ENCODE measurements at places on chromosomes 1 and 21. TPM values are rescaled to one million over a fixed set of nuclear protein-coding genes. Genes with fewer than 3 reads are reported as not detected.

DNA sequence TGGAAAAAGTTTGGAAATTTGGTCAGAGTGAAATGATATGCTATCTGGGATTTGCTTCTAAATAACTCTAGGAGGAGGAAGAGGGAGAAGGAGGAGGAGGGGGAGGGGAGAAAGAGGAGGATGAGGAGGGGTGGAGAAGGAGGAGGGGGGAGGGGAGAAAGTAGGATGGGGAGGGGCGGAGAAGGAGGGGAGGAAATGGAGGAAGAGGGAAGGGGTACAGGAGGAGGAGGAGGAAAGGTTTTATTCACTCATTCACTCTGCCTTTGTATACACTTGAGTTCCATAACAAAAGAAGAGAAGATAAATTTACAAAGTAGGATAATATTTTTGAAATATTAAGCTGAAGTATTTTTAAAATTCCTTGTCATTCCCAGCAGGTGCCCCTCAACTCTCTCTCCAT lies 6.3 kb upstream of the VPS26C start:
- DNase-seq, result no peak

- DNase-seq, result no peak
Observed at GRCh38 chr1:241608379-241609033, 31.7 kb downstream of the CHML start.

DNA sequence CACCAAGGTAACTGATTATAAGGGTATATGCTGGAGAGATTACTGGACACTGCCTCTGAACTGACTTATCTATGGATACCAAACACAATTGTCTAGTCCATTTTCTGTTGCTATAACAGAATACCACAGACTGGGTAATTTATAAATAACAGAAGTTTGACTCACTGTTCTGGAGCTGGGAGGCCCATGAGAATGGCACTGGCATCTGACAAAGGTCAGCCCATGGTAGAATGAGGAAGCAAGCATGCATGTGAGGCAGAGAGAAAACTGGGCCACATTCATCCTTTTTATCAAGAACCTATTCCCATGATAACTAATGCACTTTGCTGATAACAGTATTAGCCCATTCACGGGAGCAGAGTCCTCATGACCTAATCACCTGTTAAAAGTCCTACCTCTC lies 37.4 kb downstream of the FCER1A start:
- DNase-seq, result peak; percentile 29

GRCh38 chr1:156667968-156668709 lies 9.1 kb downstream of the NES start:
- DNase-seq, result peak; percentile 66

GRCh38 chr1:218671573-218671972 lies 326.4 kb downstream of the TGFB2 start:
- DNase-seq, result no peak

GRCh38 chr21:29521872-29522271 lies 223.2 kb downstream of the BACH1 start:
- no peak for DNase-seq

DNA sequence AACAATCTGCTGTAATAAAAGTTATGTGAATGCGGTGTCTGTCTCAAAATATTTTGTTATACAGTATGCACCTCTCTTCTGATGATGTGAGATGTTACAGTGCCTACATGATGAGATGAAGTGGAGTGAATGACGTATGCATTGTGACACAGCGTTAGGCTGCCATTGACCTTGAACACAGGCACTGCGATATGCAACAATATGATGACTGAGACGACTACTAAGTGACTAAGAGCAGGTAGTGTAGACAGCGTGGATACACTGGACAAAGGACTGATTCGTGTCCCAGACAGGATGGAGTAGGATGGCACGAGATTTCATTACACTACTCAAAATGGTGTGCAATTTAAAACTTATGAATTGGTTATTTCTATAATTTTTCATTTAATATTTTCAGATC lies 8.4 kb downstream of the SGIP1 start:
- no peak for DNase-seq

- no peak for DNase-seq
Observed at GRCh38 chr1:18855573-18855972, 3.9 kb downstream of the TAS1R2 start.

DNA sequence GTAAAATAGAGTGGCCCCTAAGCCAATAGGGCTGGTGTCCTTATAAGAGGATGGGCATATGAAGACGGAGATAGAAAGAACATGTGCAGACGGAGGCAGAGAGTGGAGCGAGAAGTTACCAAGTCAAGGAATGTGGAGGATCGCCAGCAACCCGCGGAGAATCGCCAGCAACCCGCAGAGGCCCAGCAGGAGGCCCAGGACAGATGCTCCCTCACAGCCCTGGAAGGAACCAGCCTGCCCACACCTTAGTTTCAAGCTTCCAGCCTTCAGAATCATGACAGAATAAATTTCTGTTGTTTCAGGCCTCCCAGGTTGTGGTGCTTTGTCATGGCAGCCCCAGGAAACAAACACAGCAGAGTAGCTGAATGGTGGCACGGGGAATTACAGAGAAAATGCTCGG lies 9.6 kb downstream of the CLDN14 start:
- DNase-seq, result no peak

DNA sequence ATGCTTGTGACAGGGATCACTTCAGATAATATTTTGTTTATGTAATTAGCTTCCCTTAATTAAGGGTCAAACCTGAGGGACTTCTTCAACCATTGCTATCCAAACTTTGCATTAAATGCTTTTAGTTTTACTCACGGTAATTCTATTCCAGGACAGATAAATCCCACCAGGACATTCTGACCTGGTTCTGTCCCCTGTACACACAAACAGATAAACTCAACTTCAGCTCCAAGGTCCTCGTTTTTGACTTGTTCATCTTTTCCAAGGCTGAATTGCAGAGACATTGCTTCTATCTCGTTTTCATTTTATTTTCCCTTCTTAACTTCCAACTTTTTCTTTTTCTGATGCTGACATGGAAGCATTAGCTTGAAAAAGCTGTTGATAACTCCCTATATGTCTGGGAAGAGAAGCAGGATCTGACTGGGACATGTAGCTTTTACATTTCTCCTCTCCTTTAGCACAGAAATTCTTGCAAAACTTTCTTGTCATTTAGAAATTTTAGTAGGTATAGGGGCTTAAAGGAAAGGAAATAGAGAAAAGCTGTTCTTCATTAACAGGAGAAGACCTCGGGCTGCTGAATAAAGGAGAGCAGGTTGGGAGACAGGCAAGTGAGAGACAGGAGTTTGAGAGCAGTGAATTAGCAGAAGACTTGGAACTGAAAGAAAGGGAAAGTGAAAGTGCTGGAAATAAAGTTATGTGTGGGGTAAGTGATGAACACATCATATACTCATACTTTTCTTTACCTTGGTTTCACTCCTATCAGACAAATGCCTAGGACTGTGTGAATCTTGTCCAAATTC lies 231.7 kb upstream of the B3GALT2 start:
- DNase-seq, result no peak

DNA sequence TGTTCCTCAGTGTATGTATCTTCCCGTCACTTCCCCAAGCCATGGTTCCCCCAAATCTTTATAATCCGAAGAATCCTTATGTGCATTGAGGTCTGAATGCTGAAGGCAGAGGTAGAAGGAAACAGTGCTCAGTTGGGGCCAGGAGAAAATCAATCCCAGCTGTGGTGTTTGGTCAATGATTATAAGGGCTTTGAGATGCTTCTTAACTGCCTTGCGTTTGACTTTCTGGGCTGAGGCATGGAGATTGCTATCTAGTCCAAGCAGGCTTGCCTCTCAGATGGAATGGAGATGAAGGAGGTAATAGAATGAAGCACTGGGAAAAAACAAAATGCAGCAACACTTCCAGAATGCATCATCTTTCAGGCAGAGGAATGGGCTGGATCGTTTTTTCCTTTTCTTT lies 3.6 kb upstream of the MAP1LC3C start:
- DNase-seq, result no peak

GRCh38 chr1:234933475-234933874 lies 195.2 kb downstream of the TOMM20 start:
- no peak for DNase-seq

- DNase-seq, result peak; percentile 20
Observed at GRCh38 chr1:225710804-225711203, 57.9 kb upstream of the ENAH start.

DNA sequence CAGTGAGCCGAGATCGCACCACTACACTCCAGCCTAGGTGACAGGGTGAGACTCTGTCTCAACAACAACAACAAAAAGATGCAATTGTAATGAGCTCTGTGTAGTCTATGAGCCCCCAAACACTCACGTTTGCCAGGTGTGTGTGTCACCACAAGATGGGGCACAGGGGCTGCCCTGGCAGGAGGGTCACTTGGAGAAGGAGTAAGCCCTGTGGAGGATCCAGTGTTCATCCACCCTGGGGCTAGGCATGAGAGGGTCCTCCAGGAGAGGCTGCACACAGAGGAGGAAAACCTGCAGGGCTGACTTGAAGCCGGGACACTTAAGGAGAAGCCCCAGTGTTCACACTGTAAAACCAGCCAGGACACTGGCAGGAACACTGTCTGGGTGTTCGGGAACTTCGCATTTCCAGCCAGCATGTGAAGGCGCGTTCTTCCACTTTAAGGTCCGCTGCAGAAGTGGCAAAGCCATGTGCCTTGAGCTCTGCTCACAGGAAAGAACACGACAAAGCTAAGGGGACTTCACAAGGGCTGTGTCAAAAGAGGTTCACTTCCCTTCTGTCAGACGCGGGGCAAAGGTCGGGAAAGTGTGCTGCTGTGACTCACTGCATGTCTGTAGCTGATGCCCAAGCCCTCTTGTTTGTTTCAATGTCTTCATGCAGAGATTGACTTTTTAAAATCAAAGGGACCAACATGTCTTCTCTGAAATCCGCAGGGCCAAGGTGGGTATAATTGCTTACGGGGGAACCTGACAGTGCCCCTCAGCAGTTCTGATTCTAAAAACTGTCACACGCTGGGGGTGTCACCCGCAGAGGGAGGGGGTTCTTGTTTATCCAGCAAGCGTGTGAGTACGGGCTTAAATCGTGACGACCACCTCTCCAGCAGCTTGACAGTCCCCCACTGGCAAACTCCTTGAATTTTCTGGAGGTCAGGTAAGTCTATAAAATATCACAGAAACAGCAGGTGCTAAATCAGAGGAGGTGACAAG lies 102.8 kb downstream of the RIPK4 start:
- peak; percentile 58 for DNase-seq

DNA sequence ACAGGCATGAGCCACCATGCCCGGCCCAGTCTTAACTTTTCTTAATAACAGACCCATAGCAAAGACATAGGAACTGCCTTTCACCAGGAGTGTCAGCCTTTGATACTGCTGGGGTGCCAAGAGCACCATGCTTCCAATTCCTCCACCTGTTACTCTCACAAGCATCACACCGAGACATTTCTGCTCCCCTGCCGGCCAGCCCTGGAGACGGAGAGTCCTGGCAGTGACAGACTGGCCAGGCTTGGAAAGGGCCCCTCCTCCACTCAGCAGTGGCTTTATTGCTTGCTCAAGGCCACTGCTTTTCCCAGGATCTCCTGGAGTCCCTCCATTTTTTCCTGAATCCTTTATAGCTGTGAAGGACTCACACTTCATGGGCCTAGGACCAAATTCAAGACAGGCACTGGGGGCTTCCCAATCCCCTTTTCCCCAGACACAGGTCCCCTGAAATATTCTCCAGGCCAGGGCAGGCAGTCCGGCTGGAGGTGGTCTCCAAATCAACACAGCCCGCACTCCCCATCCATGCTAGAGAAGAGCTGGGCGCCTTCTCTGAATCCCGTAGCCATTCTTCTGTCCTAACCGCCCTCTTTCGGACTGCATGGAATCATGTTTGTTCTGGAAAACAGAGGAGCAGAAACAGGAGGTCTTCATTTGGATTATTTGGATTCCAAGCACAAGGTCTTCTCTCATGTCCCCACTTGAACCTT lies 25.5 kb upstream of the PTPRF start:
- no peak for DNase-seq

DNA sequence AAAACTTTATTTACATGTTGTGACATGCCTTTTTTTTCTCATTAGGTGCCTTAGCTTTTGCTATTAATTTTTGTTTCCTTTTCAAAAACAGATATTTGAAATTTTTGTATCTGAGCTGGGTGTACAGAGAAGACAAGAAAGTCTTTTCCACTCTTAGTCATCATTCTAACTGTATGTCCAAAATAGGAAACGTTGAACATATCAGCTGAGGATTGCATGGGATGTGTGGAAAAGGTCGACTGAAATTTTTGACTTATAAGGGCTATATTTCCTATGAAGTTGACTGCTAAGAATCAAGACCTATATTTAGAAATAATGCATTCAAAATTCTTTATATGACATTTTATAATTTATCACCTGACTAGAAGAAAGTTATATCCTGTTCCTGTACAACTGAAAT lies 270.0 kb upstream of the ZRANB2 start:
- DNase-seq, result no peak

DNA sequence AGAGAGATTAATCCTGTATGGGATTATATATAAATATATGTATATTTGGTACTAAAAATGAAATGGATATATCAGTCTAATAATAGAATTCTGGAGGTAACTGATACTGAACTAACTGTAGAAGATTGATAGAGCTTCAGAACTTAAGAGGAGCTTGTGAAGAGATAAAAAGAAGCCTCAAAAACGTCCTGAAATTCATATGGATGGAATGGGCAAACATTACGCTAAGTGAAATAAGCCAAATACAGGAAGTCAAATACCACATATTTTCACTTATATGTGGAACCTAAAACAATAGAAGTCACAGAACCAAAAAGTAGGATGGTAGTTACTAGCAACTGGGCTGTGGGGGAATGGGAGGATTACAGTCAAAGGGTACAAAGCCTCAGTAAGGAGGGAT lies 36.0 kb upstream of the ADGRL4 start:
- DNase-seq, result no peak

DNA sequence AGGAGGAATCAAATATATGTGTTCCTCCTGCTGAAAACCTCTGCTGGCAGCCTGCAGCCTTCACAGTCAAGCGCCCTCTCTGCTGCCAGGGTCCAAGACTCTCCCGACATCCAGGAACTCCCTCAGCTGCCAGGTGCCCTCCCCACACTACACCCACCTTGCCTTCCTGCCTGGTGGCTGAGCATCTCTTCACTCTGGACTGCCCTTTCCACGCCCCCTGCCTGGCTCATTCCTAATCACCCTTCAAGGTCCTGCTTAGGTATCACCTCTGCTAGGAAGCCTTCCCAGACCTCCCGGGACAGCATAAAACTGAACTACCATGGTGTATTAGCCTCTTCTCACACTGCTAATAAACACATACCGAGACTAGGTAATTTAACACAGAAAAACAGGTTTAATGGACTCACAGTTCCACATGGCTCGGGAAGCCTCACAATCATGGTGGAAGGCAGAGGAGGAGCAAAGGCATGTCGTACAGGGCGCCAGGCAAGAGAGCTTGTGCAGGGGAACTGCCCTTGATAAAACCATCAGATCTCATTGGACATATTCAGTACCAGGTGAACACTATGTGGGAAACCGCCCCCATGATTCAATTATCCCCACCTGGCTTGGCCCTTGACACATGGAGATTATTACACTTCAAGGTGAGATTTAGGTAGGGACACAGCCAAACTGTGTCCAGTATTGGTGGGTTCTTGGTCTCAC lies 15.3 kb downstream of the LDLRAD1 start:
- DNase-seq, result no peak

- no peak for DNase-seq
Observed at GRCh38 chr1:35255276-35255675, 13.2 kb upstream of the ZMYM4 start.

RAD54L gene
- 0.81 TPM for total RNA-seq

ZRANB2 gene
- 65.4 TPM for total RNA-seq

LRRC8B gene
- 21.0 TPM for total RNA-seq

AMY1B gene
- not detected for total RNA-seq

AKR7A3 gene
- 390 TPM for total RNA-seq

GNB1 gene
- 338 TPM for total RNA-seq

OR6K2 gene
- total RNA-seq, result not detected

KCNH1 gene
- total RNA-seq, result 1.4 TPM

TSPEAR gene
- total RNA-seq, result 0.06 TPM

SLC30A10 gene
- total RNA-seq, result 5.5 TPM

PDC gene
- not detected for total RNA-seq
